Right atrium auricular region (tissue), 2 donors: ENCODE measurements at places on chromosomes 13 and 19. TPM values are rescaled to one million over a fixed set of nuclear protein-coding genes. Genes with fewer than 3 reads are reported as not detected.

DNA sequence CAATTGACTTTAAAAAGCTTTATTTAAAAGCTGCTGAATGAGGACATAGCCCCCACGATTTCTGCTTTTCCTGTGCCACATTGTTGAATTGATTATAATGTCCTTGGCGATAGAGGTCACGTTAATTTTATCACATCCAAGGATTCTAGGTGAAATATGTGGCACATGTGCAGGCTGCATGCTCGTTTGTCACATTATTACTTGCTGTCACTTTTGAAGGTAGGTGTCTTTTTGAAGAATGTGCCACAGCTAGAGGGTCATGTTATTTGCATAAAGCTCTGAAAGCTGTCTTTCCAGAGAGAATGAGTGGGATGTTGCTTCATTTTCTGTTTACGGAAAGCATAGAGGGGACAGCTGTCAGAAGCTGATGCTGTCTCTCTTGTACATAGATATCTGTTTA, 927.6 kb upstream of the ATXN8OS start:
- no peak for DNase-seq

DNA sequence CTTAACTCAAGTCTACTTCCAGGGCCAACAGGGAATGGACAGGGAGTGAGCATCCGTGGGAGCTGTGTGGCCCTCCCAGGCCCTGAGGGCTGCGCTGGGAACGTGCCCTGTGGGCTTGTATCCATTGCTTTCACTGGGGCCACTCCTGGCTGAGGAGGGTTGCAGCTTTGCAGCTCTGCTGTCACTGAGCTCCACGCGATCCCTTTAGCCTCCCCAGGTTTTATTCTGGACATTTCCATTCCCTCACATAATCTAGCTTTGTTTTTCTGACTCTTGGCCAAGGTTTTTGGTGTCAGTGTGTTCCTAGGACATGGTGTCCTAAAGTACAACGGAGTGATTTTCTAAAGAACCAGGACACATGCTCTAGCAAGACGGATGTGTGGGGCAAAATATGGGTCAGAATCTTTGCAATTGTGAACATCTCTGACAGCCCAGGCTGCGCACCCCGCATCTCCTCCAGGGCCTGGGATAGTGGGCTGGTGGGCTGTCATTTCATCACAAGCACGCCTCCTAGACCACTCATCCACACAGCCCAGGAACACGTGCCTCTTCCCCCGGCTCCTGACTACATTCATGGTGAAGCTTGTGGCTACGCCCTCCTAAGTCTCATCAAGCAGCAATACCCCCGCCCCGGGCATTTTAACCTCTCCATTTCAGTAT, 28.0 kb downstream of the GGACT start:
- DNase-seq = no peak

DNA sequence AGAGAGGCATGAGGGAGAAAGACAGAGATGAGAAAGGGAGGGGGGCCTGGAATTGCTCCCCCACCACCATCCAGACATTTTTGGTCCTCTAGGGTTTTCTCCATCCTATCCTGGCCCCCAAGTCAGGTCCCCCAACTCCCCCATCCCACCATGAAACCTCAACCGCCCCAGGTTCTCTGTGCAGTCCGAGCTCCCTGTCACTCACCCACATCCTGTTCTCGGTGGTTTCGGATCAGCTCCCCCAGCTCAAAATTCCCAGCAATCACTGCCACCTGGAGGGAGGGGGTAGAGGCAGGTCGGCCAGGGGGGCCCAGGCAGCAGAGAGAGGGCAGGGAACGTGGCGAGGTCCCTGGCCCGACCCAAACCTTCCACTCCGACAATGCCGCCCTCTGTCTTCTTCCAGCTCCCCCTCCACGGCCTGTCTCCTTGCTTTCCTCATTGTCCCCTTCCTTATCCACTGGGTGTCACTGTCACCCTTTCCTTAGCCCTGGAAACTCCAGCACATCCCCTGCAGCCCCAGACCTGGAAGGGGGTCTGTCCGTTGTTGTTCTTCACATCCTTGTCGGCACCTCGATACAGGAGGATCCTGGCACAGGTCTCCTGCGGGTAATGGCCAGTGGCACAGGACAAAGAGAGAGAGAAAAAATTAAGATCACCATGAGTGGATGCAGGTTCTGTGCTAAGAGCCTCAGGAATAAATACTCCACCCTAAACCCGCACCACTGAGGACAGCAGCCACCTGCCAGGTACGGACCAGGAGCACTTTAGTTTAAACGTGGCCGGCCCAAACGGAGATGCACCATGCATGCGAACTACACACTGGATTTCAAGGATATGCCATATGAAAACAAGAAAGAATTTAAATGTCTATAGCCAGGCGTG, 15.4 kb downstream of the SHANK1 start:
- DNase-seq = no peak

Gene C5AR1
- 4.6 TPM for total RNA-seq

Gene DDX39A
- 25.5 TPM for total RNA-seq

DNA sequence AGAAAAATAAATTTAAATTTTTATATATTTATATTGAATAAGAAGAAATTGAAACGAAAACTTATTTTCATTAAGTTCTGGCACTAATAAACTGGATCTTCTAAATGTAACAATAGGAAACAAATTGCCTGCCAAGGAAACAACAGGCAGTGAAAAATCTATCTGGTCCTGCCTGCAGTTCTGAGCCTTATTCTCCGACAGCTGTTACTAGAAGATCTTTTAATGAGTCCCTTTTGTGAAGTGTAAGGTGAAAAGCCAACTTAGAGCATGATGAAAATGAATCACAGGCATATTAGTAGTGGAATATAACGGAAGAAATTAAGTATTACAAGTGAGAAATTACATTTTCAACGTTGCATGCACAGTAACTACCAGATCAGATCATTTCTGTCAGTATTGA, 1002.7 kb upstream of the PCDH20 start:
- no peak for DNase-seq

- DNase-seq = no peak
These were observed 50.2 kb downstream of the MTMR6 start for GRCh38 chr13:25237083-25237482.
